ENCODE measurements at places on chromosomes 2 and 18. TPM values are rescaled to one million over a fixed set of nuclear protein-coding genes. Genes with fewer than 3 reads are reported as not detected.

- no peak for DNase-seq
These were observed 108.2 kb upstream of the KLHL14 start for GRCh38 chr18:32881009-32881408.

DNA sequence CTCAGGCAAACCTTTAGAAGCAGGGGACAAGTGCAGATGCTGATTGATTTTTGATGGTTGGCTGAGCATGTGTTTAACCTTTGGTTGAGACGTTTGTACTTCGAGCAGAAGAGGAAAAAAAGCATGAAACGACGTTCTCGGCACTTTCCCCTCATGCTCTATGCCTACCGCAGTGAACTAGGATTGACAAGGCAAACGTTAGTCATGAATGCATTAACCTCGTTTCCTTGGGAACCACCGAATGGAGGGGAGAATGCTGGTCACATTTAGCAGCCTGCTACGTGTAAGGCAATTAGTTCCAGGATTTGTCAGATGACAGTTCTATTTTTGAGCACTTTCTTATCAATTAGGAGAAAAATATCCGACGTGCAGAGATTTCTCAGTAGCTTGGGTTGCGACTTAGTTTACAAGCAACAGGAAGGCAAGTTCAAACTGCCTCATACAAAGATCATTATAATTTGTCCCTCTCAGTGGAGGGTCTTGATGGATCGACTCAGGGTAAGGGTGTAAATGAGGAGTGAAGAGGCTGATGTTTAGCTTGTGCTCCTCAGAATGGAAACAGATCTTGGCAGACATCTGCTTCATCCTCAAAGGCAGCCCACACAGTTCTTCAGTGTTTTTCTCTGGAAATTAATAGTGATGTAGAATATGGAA, 47.4 kb upstream of the GPR45 start:
- DNase-seq: no peak

GRCh38 chr18:22977847-22978701, 44.9 kb downstream of the RBBP8 start:
- DNase-seq: no peak

GRCh38 chr2:189874586-189875320, 90.5 kb downstream of the PMS1 start:
- DNase-seq: no peak

Gene SCLY
- total RNA-seq: 8.8 TPM

Gene SERPINB10
- not detected for total RNA-seq

Gene TPO
- total RNA-seq: 11.8 TPM

Gene EGR4
- total RNA-seq: not detected
